ENCODE measurements at places on chromosomes 4 and X. TPM values are rescaled to one million over a fixed set of nuclear protein-coding genes. Genes with fewer than 3 reads are reported as not detected.

The TRAPPC2 gene
- 28.0 TPM for total RNA-seq

The EOLA2 gene
- 42.0 TPM for total RNA-seq

The SMIM10L2A gene
- 0.53 TPM for total RNA-seq

The GYG2 gene
- total RNA-seq = not detected

The CDKL2 gene
- total RNA-seq = 0.27 TPM

The NHSL2 gene
- 1.7 TPM for total RNA-seq

The RNF150 gene
- total RNA-seq = not detected

GRCh38 chr4:7498446-7499200 is 63.9 kb upstream of the PSAPL1 start:
- no peaks in the 10 kb centered on the region for H3K36me3 ChIP-seq
- H3K4me3 ChIP-seq = no peak overlapping the region
- no peak overlapping the region for H3K27ac ChIP-seq

DNA sequence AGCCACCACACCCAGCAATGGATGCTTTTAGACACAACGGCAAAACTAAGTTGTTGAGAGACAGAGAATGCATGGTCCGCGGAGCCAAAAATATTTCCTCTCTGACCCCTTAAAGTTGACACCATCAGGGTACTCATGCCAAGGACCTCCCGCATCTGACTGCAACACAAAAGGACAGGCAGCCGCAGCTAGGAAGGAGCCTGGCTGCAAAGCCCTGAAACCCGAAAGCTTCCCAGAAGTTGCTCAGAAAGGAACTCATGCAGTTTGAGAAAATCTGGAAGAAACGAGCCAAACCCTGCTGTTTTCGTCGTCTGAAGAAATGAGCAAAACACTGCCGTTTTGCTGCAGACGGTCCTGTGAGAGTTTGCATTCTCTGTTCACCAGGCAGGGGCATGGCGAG is 16.5 kb downstream of the DHRSX start:
- H3K27me3 ChIP-seq = no peaks in the 10 kb centered on the region
- no peak overlapping the region for H3K27ac ChIP-seq
- no peak overlapping the region for H3K4me3 ChIP-seq
- no peaks in the 10 kb centered on the region for H3K4me1 ChIP-seq

- H3K36me3 ChIP-seq = no peaks in the 10 kb centered on the region
- H3K4me1 ChIP-seq = no peaks in the 10 kb centered on the region
- H3K27ac ChIP-seq = no peak overlapping the region
- DNase-seq = no peak
Measured at GRCh38 chr4:174935607-174936006, 17.4 kb downstream of the ADAM29 start.

- H3K4me1 ChIP-seq = no peaks in the 10 kb centered on the region
- no peak overlapping the region for H3K27ac ChIP-seq
- H3K4me3 ChIP-seq = no peak overlapping the region
- no peaks in the 10 kb centered on the region for H3K36me3 ChIP-seq
- no peak for DNase-seq
Measured at GRCh38 chrX:150163221-150163930, 199.7 kb upstream of the MAMLD1 start.

- no peak for DNase-seq
- H3K36me3 ChIP-seq = peaks cover 4% of the 10 kb centered on the region
- no peak overlapping the region for H3K4me3 ChIP-seq
- no peaks in the 10 kb centered on the region for H3K4me1 ChIP-seq
- H3K27me3 ChIP-seq = no peaks in the 10 kb centered on the region
Measured at GRCh38 chr4:102710986-102711385, 49.8 kb downstream of the MANBA start.

DNA sequence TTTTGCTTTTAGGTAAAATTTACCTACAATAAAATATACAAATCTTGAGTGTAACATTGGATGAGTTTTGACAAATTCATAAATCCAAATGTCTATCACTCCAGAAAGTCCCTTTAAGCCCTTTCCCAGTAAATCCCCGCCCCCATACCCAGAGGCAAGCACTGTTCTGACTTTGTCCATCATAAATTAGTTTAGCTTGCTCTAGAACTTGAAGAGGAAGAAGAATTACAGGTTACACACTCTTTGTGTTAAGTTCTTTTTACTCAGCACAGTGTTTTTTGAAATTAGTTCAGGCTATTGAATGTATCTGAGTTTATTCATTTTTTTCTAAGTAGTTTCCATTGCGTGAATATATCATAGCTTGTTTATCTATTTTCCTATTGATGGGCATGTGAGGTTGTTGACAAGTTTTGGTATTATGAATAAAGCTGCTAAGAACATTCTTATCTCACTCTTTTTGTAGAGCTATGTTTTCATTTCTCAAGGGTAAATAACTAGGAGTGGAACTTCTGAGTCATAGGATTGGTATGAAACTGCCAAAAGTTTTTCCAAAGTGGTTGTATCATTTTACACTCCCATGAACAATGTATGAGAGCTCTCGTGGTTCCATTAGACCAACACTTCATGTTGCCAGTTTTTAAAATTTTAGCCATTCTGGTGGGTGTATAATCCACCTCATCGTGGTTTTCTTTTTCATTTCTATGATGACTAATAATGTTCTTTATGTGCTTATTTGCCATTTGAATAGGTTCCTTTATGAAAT is 22.4 kb upstream of the HPSE start:
- no peak for DNase-seq
- H3K4me3 ChIP-seq = no peak overlapping the region
- H3K27me3 ChIP-seq = no peaks in the 10 kb centered on the region
- no peaks in the 10 kb centered on the region for H3K4me1 ChIP-seq
- no peak overlapping the region for H3K27ac ChIP-seq

DNA sequence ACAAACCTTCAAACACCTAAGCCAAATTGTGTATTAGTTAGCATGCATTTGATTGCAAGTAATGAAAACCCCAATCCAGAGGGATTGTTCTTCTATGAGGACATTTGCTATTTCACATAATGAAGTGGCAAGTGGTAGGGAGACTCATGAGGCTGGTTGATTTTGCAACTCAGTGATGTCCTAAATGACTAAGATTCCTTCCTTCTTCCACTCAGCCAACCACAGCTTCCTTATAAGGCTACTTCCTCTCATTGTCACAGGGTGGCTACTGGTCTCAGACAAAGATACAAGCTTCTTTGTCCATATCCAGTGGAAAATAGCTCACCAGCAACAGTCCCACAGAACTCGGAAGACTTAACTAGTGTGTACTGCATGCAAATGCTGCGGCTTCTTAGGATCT is 5.3 kb upstream of the OTC start:
- H3K27me3 ChIP-seq = peaks cover 2% of the 10 kb centered on the region
- DNase-seq = no peak
- no peaks in the 10 kb centered on the region for H3K36me3 ChIP-seq
- H3K27ac ChIP-seq = no peak overlapping the region

GRCh38 chrX:77442728-77443127 is 4.5 kb upstream of the FGF16 start:
- DNase-seq = no peak
- no peaks in the 10 kb centered on the region for H3K36me3 ChIP-seq
- H3K27ac ChIP-seq = no peak overlapping the region
- H3K4me1 ChIP-seq = peaks cover 17% of the 10 kb centered on the region
- no peak overlapping the region for H3K4me3 ChIP-seq

DNA sequence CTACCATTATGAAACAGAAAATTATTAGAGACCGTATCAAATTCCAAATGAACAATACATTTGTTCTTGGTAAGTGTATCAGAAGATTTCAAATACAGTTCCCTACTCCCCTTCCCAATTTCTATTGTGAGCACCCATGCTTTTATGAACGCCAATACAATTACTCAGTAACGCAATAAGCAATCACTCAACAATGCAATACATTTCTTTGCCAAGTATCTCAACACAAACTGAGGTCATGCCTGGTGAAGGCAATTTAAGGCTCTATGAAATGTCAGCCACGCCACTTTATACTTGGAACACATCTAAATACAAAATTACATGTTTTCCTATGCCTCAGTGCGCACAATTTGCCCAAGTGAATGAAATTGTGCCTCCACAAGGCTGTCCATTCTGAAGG is 712 bp downstream of the PNPLA4 start:
- peak; percentile 1 for DNase-seq
- no peaks in the 10 kb centered on the region for H3K27me3 ChIP-seq
- no peaks in the 10 kb centered on the region for H3K36me3 ChIP-seq
- peak overlapping the region; percentile 72 for H3K4me3 ChIP-seq

DNA sequence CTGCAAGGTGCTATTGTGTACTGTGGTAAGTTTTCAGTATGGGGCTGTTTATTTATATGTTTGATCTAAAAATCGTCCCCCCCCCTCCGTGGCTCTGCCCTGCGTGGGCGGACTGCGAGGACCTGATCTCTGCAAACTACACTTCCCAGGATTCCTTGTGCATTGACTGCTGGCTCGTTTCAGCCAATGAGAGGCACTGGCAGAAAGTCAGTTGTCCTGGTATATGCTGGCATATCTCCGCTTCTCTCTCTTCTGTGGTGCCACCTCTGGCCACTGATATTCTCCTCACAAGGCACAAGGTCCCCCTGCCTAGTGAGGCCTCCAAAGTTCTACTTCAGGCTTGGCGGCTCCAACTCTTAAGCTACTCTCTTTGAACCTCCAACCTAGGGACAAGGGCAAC is 168.8 kb upstream of the ZFP42 start:
- no peak overlapping the region for H3K27ac ChIP-seq
- H3K36me3 ChIP-seq = no peaks in the 10 kb centered on the region
- H3K4me3 ChIP-seq = no peak overlapping the region
- H3K4me1 ChIP-seq = no peaks in the 10 kb centered on the region
- DNase-seq = no peak

GRCh38 chr4:2941138-2942036 is 21.8 kb downstream of the NOP14 start:
- H3K4me3 ChIP-seq = no peak overlapping the region
- H3K36me3 ChIP-seq = peaks cover 79% of the 10 kb centered on the region
- H3K27me3 ChIP-seq = no peaks in the 10 kb centered on the region
- no peaks in the 10 kb centered on the region for H3K4me1 ChIP-seq
- DNase-seq = no peak

DNA sequence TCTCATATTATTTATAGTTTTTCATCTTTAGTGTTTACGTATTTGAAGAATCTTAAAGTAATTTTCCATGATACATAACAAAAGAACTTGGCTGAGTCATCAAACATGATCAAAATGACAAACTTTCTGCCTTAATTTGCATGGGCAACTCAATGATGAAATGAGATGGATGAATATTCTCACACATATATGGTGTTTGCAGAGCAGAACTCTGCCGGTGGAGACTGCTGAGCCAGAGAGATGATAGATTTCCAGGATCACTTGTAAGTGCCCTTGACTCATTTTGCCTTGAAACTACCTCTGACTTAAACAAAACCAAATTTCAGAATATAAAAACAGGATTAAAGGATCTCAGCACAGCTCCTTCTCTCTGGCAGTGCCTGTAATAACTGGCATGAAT is 38.2 kb downstream of the TRPC3 start:
- H3K27ac ChIP-seq = no peak overlapping the region
- H3K36me3 ChIP-seq = no peaks in the 10 kb centered on the region
- H3K27me3 ChIP-seq = no peaks in the 10 kb centered on the region
- no peak overlapping the region for H3K4me3 ChIP-seq

- H3K4me3 ChIP-seq = no peak overlapping the region
- H3K4me1 ChIP-seq = peaks cover 6% of the 10 kb centered on the region
- DNase-seq = peak; percentile 70
- H3K27ac ChIP-seq = no peak overlapping the region
- no peaks in the 10 kb centered on the region for H3K27me3 ChIP-seq
Measured at GRCh38 chrX:41265615-41266014, 68.3 kb upstream of the DDX3X start.

DNA sequence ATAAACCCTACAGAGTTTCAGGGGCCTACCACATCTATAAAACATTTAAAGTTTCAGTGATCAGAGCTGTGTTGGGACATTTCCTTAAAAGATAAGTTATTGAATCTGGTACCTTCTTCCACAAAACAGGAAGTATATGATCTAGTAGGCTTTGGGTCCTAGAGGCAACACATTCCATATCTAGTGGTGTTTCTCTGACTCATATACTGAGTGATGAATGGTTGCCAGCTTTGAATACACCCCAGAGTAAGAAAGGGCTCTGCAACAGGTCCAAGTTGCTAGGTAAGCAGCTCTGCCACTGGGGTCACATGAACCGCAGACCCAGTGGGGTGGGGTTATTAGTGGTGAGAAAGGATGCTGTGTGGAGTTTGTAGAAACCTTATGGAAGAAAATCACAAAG is 32.4 kb upstream of the BLTP1 start:
- H3K36me3 ChIP-seq = no peaks in the 10 kb centered on the region
- H3K27me3 ChIP-seq = no peaks in the 10 kb centered on the region
- H3K4me1 ChIP-seq = no peaks in the 10 kb centered on the region
- H3K4me3 ChIP-seq = no peak overlapping the region
- no peak for DNase-seq

GRCh38 chr4:14428125-14428524 is 574.2 kb upstream of the CPEB2 start:
- peaks cover 22% of the 10 kb centered on the region for H3K4me1 ChIP-seq
- H3K27me3 ChIP-seq = no peaks in the 10 kb centered on the region
- H3K27ac ChIP-seq = no peak overlapping the region
- no peak for DNase-seq

DNA sequence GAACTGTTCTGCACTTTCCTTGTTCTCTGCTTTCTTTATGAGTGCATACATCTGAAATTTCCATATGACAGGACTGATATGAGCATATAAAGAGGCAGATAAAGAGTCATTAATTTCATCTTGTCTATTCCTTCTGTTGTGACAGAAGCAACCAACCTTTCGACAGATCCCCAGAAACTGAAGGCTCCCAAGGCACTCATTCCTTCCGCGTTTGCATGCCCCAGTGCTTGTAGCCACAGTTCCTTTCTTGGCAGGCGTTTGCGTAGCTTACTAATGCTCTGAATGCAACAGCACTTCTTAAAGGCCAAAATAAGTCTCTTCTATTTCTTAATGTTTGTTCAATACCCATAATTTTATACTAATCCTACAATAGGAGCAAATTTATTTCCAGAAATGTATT is 94.0 kb upstream of the TBL1X start:
- no peak for DNase-seq
- no peaks in the 10 kb centered on the region for H3K27me3 ChIP-seq
- no peak overlapping the region for H3K4me3 ChIP-seq
- no peaks in the 10 kb centered on the region for H3K4me1 ChIP-seq
- no peaks in the 10 kb centered on the region for H3K36me3 ChIP-seq

- no peak for DNase-seq
- no peak overlapping the region for H3K27ac ChIP-seq
- peaks cover 4% of the 10 kb centered on the region for H3K27me3 ChIP-seq
- H3K36me3 ChIP-seq = no peaks in the 10 kb centered on the region
Measured at GRCh38 chr4:150009533-150009932, 68.7 kb upstream of the DCLK2 start.

DNA sequence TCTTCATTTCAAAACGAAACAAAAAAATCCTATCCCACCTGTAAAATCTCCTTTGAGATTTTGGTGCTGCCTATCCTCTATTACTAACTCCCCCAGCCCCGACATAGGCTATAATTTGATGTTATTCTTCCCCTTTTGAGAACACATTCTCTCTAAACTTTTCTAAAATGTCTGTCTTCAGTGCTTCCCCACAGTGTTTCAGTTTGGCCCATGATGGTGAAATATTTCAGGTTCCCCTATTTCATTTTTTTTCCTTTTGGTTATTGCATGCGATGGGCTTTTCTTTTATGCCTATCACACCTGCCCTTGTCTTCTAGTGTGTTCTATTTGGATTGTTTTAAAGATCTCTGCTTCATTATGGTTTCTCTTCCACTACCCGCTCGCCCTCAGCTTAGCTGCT is 14.7 kb downstream of the BCORL1 start:
- no peaks in the 10 kb centered on the region for H3K4me1 ChIP-seq
- H3K27me3 ChIP-seq = no peaks in the 10 kb centered on the region
- no peak overlapping the region for H3K4me3 ChIP-seq
- no peak overlapping the region for H3K27ac ChIP-seq
- H3K36me3 ChIP-seq = no peaks in the 10 kb centered on the region

Measured in B cell (primary cell).